Putamen (tissue), 1 donor: ENCODE measurements at places on chromosomes 12 and 14.
A peak's percentile ranks its signal among the peaks of the same experiment; 100 is the strongest.

GRCh38 chr14:75404847-75405246 is 23.0 kb upstream of the JDP2 start:
- no peak for DNase-seq

GRCh38 chr14:56341766-56342493 is 223.7 kb downstream of the PELI2 start:
- no peak for DNase-seq

DNA sequence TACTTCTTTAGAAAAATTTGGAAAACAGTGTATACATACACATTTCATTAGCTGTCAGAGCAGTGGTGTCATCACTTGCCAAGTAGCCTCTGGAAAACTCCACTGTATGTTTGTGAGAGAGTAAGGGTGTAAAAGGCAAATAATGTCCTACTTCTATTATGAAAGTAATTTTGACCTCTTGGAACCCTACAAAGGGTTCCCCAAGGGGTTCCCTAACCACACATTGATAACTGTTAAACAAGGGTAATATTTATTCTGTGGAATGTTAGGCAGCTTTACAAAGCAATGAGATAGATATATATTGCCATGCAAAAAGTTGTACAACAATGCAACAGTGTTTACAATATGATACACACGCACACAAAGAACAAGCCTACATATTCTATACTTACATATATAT is 18.6 kb upstream of the DHRS2 start:
- DNase-seq = no peak

- DNase-seq = no peak
Measured at GRCh38 chr12:90621927-90622326, 333.0 kb downstream of the CCER1 start.

DNA sequence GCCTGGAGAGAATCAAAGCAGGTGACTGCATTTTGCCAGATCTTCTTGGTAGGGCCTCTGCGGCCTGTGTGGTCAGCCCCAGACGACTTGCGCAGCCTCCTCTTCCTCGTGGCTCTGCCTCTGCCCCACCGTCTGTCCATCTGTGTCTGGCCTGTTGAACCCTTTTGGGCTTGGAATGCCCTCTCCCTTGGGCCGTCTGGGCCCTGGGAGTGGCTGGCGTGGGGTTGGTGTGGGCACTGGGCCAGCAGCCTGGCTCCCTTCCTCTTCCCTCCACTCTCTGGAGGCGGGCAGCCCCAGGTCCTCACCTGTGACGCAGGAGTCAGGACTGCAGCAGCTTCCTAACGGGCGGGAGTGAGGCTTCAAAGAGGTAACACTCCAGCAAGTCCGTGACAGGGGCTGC is 9.7 kb upstream of the CCDC197 start:
- no peak for DNase-seq

DNA sequence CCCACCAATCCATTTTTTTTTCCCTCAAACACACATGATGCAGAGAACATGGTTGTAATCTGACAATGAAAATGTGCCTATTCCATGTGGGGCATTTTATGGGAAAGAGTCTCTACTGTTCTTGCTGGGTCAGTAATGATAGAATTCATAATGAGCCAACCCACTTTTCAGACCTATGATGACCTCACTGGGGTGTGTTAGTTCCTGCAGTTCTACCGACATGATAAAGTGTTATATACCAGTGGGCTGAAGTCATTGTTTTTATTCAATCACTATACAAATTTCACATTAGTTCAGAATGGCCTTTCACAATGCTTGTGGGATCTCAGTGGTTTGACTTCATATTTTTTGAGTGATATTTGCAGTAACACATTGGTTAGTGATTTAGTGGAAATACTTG is 47.5 kb downstream of the PPFIBP1 start:
- no peak for DNase-seq

DNA sequence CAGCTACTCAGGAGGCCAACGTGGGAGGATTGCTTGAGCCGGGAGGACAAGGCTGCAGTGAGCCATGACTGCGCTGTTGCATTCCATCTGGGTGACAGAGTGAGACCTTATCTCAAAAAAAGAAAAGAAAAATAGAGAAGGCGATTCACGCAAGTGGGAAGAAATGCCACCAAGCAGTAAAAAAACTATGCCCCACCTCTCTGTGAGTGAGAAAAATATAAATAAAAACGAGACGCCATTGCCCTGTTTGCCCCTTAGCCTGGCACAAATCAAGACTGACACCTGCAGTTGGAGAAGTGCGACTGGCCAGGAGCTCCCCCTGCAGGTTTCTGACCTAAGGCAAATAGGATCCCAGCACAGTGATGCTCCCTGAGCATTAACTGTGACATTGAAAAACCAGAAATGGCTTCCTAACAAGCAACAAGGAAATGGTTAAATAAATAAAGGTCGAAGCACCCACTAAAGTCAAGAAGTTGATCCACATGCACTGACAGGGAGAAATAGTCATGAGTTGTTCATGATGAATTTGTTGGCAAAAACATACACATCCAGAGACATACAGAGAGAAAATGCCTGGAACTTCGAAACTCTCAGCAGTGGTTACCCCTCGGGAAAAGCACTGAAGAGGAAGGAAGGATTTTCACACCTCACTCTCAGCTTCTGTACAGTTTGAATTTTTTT is 21.1 kb downstream of the GSC start:
- no peak for DNase-seq

DNA sequence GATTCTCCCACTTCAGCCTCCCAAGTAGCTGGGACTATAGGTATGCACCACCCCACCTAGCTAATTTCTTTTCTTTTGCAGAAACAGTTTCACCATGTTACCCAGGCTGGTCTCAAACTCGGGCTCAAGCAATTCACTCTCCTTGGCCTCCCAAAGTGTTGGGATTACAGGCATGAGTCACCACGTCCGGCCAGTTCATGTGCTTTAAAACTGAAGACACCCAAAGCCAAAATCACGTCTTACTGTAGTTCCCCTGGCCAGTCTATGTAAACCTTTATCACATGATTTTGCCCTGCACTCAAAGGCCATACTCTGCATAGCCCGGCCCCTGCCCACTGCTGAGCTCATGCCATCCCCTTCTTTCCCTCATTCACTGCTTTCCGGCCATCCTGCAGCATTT is 4.5 kb downstream of the ALKBH2 start:
- no peak for DNase-seq

- no peak for DNase-seq
Measured at GRCh38 chr12:131460520-131460919, 250.4 kb upstream of the SFSWAP start.

GRCh38 chr12:51911788-51912711 is 4.7 kb downstream of the ACVRL1 start:
- no peak for DNase-seq

- no peak for DNase-seq
Measured at GRCh38 chr12:96606644-96607043, 117.3 kb downstream of the CFAP54 start.

DNA sequence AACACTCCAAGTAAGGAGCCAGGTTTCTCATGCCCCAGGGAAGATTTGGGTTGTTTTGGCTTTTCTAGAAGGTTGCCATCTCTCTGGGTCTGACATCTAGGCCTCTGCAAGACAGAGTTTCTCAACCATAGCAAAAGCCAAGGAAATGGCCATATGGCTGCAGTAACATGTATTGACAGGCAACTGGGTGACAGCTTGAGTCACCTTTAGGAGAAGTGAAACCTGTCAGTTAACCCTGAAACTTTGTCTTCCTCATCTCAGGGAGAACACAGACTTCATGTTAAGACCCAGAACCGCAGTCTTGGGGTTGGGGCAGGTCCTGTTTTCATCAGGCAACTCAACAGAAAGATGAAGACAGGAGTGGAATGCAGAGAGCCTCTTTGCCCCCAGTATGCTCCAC is 46.0 kb upstream of the PLBD1 start:
- DNase-seq = no peak

GRCh38 chr14:88195676-88196075 is 127.4 kb downstream of the KCNK10 start:
- DNase-seq = no peak

DNA sequence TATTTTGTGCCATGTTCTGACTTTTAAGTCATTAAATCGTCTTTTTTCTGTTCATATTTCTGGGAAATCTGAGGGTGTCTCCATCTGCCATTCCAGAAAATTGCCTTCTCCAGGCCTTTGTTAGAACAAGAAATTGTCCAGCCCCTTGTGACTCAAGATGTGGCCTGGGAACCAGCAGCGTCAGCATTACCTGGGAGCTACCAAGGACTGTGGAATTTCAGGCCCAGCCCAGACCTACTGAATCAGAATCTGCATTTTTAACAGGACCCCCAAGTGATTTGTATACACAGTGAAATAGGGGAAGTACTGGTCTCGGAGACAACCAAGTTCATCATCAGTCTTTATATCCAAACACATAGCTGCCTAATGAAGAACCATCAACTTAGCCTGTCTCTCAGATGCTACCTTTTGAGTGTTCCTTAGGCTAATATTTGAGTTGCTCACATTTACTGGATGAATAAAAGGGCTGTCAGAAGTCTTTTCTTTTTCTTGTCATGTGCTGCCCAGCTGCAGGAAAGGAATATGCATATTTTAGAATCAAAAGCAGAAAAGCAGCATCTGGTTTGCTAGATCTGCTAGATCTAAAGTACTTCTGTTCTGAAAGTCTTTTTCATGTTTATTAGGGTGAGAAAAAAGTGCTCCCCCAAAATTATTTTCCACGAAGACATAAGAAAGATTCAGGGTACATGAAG is 21.2 kb downstream of the GPHB5 start:
- DNase-seq = no peak

DNA sequence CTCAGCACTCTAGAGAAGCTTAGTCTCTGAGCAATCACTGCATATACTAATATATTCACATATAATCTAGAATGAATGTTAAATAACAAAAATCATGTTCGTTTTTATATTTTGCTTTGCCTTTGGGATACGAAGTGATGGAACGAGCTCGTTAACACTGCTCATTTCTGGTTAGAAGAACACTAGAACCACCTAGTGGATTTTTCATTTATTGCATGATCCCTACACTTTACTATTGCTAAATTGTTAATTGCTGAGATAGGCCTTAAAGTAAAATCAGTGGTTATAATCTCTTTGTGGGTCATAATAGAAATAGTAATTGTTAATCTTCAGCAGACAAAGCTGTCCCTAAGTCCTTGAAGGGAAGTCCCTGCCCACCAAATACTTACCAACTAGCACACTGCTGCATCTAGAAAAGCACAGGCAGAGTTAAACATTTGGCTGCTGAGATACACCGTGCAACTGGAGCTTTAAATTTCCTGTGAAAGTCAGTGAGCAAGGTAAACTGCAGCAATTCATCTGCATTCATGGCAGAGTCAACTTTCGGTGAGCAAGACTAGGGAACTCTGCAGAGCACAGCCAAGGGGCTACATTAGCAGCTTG is 353.7 kb downstream of the APAF1 start:
- peak; percentile 61 for DNase-seq

GRCh38 chr12:101539148-101539547 is 55.6 kb upstream of the MYBPC1 start:
- no peak for DNase-seq

GRCh38 chr12:124633365-124634362 is 66.3 kb upstream of the NCOR2 start:
- DNase-seq = no peak

- DNase-seq = no peak
Measured at GRCh38 chr14:101365329-101366158, 195.8 kb upstream of the DIO3 start.

GRCh38 chr12:11460343-11461023 is 65.1 kb upstream of the PRB2 start:
- no peak for DNase-seq

DNA sequence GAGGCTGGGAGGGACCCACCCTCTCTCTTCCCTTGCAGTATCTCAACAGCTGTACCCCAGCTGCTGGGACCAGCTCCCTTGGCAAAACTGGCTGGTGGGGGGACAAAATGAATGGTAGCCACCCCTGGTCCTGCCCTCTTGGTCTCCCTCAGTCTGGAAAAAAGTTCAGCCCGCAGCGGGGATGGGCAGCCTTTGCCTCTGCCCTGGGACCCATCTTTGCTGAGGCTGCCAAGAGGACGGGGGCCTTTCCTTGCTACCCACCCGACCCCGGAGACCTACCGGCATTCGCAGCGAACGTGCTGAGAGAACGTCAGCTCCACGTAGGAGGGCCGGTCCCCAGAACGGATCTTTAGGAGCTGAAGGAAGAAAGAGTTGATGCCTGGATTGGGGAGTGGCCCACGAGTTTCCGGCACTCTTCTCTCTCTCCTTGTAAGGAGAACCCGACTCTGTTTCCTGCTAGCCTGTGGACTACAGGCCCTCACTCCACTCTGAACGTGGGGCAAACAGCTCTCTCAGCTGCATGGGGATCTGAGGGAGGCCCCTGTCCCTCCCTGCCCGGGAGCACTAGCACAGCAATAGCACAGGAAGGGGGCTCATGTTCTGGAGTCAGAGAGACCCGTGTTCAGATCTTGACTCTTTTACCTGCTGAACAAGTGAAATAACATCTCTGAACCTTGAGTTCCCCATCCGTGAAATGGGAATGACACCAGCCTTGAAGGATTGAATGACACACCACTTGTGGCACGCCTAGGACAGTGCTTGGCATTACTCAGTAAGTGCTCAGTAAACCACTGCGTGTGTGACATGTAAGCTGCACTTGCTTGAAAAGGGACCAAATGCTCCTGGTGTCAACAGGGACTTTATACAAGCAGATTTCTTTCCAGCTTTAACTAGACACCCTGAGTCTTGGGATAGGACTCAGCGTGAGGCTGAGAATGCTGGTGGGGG is 6.9 kb downstream of the PGF start:
- no peak for DNase-seq

- no peak for DNase-seq
Measured at GRCh38 chr14:58703161-58703506, 65.4 kb downstream of the DACT1 start.

GRCh38 chr12:614411-614970 is 48.8 kb downstream of the NINJ2 start:
- DNase-seq = peak; percentile 39

DNA sequence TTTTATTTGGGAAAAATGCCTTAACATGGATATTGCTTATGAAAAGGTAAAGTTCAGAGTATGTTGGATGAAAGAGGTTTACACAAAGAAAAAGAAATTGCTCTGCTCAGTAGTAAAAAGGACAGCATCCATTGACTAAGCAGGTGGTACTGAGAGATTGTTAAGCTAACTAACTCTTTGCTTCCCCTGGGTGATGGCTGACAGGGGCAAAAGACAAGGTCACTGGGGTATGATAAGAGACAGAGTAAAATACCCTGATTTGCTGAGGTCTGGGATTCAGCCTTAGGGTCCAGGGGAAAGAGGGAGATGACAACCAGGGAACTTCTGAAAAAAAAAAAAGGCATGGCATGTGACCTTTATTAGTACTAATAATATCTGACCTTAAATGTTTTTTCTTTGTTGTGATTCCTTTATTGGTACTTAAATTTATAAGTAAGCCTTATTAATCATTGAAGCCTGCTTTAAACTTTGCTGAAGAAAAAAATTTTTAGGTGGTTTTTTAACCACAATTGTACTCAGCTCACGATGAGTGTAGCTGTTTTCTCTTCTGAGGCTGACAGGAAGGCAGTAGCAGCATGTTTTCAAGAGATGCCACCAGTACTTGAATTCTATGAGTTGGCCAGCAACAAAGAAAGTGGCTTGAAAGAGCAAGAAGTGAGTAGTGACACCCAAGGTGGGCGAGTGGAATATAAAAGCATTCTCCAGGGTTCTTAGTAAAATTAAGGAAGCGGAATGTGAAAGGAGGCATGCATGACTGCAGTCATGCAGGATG is 43.7 kb upstream of the KITLG start:
- DNase-seq = no peak

GRCh38 chr12:93819050-93819491 is 141.9 kb downstream of the CRADD start:
- peak; percentile 73 for DNase-seq
